ENCODE measurements at places on chromosomes 7 and 10.

GRCh38 chr10:88066876-88067275 is 203.5 kb downstream of the PTEN start:
- no peak for DNase-seq

DNA sequence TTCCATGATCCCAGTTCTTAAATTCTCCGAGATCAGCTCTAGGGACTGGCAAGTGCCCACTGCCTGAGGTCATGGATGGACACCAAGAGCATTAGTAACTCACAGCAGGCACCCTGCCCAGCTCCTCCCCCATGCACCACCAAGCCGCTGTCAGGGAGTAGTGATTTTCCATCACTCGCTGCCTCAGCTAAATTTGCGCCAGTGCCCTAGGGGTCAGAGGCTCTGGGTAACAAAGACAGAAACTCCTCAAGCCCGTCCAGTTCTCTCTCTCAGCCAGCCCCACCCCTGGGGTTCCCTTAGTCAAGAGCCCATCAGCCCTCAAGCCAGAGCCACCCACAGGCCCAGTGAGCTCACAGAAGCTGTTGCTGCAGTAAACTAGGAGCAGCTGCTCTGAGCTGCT is 30.0 kb downstream of the PAX2 start:
- DNase-seq = no peak

GRCh38 chr10:32386623-32387260 is 39.8 kb upstream of the EPC1 start:
- DNase-seq = no peak

DNA sequence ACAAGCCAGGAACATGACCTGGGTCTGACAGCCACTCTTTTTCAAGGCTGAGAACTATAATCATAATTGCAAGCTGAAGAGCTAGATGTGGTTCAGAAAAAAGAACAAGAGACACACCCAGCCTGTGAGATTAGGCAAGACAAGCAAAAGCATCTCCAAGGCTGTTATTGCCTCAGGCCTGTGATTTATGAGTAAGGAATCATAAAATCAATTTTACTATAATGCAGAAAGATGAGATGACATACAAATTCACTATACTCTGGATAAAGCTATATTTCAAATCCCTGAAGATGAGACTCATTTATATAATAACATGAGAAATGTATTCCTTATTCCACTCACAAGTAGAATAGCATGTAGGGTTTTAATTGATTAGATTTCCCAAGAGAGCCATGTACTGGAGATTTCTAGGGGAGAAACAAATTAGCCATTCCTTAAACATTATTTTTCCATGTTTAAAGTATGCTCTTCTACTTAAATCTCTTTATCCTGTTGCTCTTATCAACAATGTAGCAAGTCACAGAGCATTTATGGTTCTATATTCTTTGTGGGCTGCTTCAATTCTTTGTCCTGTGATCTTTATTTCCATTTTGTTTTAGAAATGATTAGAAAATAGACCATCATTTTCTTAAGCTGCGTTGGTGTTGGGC is 47.4 kb downstream of the FHIP2A start:
- DNase-seq = no peak

- no peak for DNase-seq
Measured at GRCh38 chr10:87868277-87868676, 4.9 kb downstream of the PTEN start.

DNA sequence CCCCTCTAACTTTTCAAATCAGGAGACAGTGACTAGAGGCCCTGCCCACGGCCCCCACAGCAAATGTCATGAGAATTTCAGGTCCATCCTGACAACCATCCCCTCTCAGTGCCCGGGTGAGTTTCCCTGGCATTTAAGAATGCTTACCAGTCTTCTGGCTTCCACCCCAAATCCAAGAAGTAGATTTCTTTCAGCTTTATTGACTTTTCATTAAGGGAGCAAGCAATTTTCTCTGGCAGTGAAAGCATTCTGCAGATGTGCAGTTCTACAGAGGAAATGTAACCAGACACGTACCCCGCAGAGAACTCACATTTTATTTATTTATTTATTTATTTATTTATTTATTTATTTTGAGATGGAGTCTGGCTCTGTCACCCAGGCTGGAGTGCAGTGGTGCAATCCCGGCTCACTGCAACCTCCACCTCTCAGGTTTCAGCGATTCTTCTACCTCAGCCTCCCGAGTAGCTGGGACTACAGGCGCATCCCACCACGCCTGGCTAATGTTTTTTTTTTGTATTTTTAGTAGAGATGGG is 120.9 kb upstream of the KCTD7 start:
- no peak for DNase-seq

- no peak for DNase-seq
Measured at GRCh38 chr10:86862373-86862772, 95.0 kb downstream of the MMRN2 start.

DNA sequence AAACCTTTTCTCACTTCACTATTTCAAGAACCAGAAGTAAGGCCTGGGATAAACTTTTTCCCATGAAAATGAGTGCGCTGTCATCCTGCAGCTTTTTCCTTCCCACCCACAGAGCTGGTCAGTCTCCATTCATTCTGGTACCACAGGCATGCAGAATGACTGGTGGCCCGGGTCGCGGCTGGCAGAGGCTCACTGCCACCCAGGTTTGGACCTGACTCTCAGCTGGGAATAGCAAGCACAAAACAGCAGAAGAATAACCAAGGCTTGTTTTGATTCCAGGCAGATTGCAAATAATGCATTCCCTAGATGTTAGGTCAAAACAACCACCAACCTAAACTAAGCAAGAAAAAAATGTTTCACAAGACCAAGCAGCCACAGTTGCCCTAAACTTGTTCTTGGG is 190.5 kb upstream of the NRP1 start:
- DNase-seq = no peak

DNA sequence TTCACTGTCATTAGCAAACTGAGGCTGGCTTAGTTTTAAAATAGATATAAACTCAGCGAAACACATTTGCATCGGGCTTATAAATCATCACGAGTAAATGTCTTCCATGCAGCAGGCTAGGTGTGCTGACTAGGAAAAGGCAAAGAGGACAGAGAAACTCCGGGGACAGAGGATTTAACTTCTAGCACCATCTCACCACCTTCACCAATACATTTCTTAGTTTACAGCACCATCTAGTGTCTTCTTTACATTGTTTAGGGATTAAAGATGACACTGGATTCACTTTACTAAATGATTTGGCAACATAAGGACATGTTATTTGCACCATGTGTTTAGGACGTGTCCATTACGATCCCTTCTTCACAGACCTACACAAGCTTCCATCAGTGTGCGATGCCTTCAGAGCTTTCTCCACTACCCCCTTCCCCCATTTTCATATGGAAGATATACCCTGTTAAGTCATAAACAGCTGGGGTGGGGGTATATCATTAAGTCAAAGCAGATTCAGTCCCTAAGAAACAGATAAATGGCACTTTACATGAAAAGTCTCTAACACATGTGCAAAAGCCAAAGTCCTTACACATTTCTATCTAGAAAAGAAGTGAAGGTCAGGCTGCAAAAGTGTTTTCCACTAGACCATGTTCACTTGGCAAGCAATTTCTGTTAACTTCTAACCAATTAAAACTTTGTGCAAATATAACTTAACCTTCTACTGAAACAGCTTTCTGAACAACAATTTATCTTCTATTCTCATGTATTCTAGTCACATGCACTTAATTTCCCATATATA is 103.3 kb downstream of the GRB10 start:
- no peak for DNase-seq

DNA sequence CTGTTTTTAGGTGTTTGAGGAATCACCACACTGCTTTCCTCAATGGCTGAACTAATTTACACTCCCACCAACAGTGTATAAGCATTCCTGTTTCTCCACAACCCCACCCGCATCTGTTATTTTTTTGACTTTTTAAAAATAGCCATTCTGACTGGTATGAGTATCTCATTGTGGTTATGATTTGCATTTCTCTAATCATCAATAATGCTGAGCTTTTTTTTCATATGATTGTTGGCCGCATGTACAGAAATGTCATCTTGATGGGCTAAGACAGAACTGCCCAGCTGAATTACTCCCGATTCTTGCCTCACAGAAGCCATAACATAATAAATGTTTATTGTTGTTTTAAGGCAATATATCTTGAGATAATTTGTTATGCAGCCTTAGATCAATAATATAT is 93.1 kb upstream of the DKK1 start:
- DNase-seq = no peak

- DNase-seq = no peak
Measured at GRCh38 chr10:683448-684071, 5.9 kb downstream of the DIP2C start.

DNA sequence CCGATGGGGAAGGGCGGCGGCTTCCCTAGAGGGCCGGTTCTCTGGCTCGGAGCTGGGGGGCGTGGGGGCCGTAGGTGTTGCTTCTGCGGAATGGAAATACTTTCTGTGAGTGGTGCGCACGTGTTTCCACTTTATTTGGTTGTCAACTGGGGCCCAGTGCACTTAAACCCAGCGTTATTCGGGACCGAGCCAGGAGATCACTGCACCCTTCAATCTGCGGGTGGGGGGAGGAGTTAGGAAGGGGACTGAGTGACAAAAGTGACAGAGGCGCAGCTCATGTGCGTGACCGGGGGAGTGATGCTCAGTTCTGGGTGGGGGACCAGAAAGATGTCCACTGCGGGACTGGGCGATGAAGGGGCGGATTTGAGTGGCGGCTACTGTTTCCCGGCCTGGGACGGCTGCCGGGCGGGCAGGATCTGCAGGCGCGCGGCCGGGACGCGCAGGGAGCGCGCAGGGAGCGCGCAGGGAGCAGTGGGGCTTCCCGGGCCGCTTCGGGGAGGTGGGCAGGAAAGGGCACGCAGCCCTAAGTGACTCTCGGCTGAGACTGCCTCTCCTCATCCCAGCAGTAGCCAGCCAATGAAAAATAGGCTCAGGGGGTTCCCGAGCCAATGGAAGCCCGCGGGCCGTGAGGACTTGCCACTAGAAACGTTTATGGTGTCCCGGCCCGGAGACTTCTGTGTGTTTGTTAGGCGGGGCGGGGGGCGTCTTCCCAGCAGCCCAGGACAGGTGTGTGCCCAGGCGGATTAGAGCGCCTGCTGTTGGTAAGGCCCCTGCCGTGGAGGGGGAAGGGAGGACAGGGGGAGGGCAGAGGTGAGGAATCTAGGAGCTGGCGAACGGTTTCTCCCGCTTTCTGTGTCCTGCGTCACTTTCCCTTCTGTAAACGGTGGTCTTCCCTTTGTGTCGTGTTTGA is 54.3 kb upstream of the KDM7A start:
- DNase-seq = peak; percentile 58
